T47D (cell line): ENCODE measurements at places on chromosomes 3 and 15.
A peak's percentile ranks its signal among the peaks of the same experiment; 100 is the strongest.

DNA sequence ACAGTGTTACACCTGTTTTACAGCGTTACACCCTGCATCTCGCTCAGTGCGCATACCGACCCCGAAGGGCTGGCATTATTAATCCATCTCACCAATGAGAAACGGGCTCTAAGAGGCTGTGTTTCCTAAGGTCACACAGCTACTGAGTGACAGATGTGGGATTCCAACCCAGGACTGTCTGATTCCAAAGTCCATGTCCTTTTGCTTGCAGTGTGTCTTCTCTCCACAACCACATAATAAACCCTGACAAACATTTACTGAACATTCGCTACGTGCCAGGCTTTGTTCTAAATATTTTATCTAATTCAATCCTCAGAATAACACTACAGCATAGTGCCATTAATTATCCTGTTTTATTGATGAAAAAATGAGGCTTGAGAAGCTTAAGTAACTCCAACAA, 79.1 kb downstream of the RAB11A start:
- no peak for DNase-seq

DNA sequence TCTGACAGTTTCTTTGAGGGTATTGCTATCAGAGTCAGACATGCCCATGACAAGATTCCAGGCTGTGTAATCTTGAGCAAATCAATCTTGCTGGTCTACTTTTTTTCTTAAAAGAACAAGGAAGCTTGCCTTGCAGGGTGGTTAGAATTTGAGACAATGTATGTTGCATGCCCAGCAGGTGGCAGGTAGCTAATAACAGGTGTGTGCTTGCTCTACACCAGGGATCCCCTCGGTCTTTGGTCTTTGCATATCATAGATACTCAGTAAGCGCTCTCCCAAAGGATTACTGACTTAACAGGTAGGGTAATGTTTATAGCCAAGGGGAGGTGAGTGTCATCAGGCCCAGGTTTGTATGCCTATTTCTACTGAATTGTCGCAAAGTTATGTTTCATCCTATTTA, 37.3 kb downstream of the CACNA1D start:
- DNase-seq = peak; percentile 66

GRCh38 chr3:160701490-160701889, 24.5 kb downstream of the ARL14 start:
- no peak for DNase-seq

- DNase-seq = no peak
Observed at GRCh38 chr3:19645093-19645492, 288.9 kb downstream of the EFHB start.

GRCh38 chr3:171791692-171792076, 18.6 kb downstream of the PLD1 start:
- DNase-seq = no peak

DNA sequence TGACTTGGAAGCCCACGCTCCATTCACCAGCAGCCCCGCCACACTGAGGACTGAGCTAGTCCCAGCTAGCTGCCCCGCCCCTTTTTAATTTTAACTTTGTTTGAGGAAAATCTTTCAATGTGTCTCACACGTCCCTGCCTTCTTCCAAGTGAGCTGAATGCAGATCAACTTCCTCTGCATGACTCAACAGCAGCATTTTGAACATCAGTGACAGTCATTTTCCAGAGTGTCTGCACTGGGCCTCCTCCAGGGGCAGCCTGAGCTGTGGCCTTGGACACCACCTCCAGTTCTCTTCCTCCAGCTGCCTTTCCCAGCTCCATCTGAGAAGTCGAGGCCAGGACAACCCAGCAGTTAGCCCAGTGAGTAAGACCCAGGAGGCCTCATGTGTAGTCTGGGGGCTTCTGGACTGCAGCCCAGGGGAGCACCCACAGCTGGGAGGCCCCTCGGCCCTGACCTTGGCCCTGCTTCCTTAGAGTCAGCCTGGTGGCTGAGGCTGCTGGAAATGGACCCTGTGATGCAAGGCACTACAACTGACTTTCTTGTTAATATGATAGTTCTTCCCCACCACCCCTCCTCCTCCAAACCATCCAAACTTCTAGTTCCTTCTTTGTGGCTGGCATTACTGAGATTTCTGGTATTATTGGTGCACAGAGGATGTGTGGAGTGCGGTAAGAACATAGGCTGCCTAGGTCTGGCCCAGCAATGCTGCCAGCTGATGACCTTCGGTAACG, 21.4 kb upstream of the ESYT3 start:
- no peak for DNase-seq

DNA sequence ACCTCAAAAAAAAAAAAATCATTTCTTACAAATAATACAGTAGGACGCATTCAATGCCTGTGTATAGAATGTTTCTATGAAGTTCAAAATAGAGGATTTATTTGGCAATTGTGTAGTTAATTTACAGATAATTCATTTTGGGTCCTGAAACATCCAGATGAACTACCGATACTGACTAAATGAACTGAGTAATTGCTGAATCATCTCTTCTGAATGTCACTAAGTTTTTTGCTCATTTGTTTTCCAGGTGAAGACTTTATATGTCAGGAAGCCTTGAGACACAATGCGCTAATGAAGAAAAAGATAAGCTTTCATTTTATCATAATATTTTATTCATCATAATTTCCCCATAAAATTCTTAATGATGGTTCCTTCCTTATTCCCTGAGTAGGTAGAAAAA, 39.7 kb downstream of the PCOLCE2 start:
- DNase-seq = no peak

GRCh38 chr3:138578961-138579574, 15.0 kb downstream of the CEP70 start:
- DNase-seq = no peak

- DNase-seq = no peak
Observed at GRCh38 chr15:78077871-78078210, 330 bp upstream of the TBC1D2B start.

- DNase-seq = no peak
Observed at GRCh38 chr3:192833177-192833890, 84.3 kb downstream of the MB21D2 start.

DNA sequence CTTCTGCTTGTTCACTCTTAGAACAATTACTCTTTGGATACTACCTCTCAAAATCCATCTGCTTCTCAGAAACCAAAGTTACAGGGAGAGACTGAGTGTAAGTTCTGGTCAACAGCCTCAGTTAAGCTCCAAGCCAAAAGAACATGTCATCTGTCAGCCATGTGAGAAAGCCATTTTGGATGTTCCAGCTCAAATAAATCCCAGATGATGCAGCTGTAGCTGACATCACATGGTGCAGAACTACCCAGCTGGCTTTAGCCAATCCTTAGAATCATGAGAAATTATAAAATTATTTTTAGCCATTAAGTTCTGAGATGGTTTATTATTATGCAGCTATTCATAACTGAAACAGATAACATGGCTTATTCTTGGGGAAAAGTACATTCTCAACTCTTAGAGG, 696.0 kb downstream of the ZNF385D start:
- DNase-seq = no peak

GRCh38 chr3:186870421-186871201, 28.1 kb downstream of the ADIPOQ start:
- no peak for DNase-seq

DNA sequence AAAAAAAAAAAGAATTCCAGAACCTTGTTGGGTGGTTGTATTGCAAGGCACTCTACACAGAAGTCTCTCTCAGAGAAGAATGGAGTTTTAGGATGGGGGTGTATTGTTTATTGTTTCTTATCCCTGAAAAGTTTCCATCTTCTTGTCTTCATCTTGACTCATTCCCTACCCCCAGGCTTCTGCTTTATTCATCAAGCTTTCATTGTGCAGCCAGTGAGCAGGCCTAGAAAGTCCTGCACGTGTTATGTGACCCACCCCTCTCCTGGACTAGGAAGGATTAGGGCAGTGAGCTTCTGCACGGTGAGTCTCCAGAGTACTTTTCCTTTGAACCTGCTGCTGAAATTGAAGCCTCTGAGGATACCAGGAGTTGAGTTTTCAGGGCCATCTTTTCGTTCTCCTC, 150.9 kb upstream of the IL12A start:
- DNase-seq = no peak

GRCh38 chr3:69385723-69386555, at the start of gene FRMD4B:
TSS of gene FRMD4B (minus strand) at chr3:69386088. CDS start at chr3:69385989, 99 bp downstream.
- peak; percentile 70 for DNase-seq

- DNase-seq = no peak
Observed at GRCh38 chr15:73325191-73325861, 43.4 kb downstream of the HCN4 start.

DNA sequence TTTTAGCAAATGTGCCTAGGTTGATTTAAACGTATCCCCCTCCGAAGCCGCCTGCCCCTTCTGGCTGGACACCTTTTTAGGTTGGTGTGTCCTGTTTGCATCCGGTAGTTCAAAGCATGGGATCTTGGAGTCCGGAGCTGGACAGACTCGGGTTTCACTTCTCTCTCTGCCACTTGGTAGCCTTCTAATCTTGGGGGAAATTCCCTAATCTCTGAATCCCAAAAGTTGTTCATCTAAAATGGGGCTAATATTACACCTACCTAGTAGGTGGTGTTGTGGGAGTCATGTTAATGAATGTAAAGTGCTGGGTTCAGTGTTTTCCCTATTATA, 760 bp downstream of the FANCI start:
- DNase-seq = no peak

DNA sequence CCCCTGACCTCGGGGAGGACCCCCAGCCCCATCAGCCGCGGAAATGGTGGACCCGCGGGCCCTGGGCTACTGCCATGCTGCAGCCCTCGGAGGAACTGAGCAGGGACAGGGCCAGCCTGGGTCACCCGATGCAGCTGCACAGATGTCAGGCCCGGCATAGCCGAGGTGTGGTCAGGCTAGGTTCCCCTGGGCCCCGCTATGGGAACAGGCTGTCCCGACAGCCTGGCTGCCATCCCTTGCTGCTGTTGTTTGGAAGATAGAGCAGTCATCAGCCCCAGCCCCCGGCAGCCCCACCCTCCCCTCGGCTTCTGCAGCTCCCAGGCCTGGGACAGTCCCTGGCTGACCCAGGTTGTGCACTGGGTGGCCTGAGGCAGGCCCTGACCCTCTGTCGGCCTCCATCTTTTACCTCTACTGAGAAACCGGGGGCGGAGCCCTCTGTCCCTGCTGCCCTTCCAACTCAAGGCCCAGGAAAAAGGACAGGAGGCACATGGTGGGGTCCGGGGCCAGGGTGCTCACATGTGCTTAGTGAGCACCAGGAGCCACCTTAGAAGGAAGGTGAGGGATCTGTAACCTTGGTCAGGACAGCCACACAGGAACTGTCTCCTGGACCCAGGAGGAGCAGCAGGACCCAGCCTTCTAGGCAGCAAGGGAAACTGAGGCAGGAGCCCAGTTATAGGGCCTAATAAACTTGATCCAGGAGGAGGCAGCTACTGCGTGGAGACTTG, 31.5 kb upstream of the FBLN2 start:
- no peak for DNase-seq

GRCh38 chr15:89776274-89777072, at the start of gene MESP2:
TSS of gene MESP2 (plus strand) at chr15:89776332. CDS start at chr15:89776358, 26 bp downstream.
- no peak for DNase-seq

DNA sequence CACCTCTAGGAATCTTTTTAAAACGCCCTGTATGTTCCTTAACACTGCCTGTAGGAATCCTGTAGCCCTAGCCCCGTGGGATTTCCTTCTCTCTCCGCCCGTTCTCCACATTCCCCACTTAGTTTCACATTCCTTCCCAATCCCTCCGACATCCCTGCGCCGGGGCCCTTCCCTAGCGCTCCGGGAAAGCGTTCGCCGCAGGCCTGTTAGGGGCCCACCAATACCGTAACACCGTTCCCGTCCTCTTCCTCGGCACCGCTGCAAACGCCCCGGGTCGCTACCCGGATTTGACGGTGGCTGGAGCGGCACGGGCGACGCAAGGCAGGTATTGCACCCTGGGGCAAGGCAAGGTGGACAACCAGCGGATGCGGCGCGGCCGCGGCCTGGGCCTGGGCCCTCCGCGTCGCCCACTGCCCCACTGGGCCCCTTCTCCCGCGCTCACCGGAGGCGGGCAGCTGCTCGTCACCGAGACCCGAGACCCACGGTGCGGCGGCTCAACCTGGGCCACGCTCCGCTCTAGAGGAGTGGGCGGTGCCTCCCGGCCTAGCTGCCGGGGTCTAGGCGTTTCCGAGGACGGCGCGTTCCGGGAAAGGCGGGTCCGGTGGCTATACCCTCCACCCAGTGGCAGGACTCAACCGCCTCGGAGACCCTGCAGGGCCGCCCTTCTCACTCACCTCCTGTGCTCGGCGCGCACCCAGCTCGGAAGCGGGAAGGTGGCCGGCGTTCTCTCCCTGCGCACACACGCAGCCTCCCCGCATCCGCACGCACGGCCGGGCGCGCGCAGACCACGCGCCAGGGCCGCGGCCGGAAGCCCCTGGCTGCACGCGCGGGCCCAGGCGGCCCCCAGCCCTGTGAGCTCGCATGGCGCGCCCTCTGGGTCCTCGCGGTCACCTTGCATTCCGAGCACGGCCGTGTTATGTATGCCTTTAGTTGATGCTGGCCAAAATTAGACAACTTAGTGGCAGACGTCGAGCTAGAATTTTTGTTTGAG, at the start of gene B3GALNT1:
B3GALNT1 (minus strand) TSS at position 789 of the 991 bp plus-strand sequence. CDS start 18,595 bp downstream, outside the sequence.
- peak; percentile 76 for DNase-seq

DNA sequence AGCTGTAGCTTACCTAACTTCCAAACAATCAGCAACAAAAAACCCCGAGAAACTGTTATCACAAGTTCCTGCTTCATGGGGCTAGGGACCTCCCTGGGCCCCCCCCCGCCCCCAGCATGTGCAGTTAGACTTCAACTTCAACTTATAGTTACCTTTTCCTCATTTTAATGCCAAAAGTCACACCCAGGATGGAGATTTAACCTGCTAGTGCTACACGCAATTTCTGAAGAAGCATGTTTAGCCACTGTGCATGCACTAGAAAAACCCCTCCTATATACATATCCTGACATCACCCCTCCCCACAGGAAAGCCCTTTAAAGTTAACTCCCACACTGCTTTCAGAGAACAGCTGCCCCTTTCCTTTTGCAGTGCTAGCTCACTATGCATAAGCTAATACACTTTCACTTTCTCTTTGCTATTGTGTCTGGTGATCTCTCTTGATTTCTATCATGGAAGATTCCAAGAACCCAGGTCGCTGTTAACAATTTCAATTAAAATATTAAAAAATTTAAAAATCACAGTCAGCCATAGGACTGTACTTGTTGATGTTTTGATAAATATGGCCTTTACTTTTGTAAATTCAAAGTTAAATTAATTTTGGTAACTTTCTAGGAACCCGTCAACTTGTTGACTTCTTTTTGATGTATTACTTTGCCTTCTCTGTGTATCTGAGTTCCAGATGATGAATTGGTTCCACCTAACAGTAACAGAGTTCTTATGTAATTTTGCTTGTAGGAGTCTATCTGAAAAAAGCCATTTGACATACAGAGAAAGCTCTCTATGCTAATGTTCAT, 75.2 kb upstream of the ACAD9 start:
- DNase-seq = no peak

DNA sequence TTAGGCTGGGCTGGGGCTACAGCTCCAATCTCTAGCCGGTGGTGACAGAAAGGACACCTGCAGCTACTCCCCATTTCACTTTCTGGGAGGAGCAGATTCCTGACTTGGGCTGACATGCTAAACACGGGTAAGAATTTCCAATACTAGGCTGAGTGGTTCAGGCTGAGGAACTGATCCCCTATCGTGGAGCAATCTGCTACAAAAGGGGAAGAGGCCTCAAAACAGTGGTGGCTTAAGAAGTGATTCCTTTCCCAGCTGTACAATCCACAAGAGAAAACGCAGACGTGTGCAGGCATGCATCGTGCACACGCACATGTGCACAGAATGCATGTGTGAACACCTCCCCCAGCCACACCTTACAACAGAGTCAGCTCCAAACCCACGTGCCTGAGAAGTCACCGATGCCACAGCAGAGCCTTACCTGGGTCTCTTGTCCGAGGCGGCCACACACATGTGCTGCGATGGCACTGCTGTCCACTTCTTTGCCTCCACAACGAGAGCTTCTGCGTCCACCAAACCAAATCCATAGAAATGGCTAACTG, 86.7 kb upstream of the SNRPA1 start:
- no peak for DNase-seq

- no peak for DNase-seq
Observed at GRCh38 chr3:189548053-189548452, 83.1 kb upstream of the TP63 start.
